ENCODE measurements at places on chromosomes 1 and 21. TPM values are rescaled to one million over a fixed set of nuclear protein-coding genes. Genes with fewer than 3 reads are reported as not detected.
A peak's percentile ranks its signal among the peaks of the same experiment; 100 is the strongest.

GRCh38 chr1:202589190-202589930 lies 120.9 kb downstream of the SYT2 start:
- peak; percentile 82 for ATAC-seq

DNA sequence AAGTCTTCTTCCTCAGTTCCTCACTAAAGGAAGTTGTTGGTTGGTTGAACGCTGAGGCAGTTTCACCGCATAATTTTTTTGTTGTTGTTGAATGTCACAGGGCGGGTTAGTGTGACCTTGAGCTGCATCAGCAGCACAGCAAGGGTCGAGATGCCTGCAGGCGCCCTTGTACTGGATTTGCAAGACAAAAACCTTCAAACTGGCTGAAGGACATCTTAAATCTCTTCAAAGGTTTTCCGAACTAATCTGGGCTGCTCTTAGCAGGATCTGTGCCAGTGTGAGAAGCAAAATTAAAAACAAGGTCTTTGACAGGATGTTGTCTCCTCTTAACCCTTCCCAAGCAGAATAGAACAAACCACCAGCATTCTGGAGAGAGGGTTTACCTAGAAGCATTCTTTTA lies 59.4 kb downstream of the NRIP1 start:
- no peak for ATAC-seq

- no peak for ATAC-seq
Measured at GRCh38 chr1:90879281-90879680, 142.6 kb downstream of the ZNF644 start.

- ATAC-seq: no peak
Measured at GRCh38 chr1:79859212-79859948, 852.9 kb upstream of the ADGRL4 start.

GRCh38 chr1:207840380-207840779 lies 70.5 kb downstream of the CD34 start:
- ATAC-seq: no peak

DNA sequence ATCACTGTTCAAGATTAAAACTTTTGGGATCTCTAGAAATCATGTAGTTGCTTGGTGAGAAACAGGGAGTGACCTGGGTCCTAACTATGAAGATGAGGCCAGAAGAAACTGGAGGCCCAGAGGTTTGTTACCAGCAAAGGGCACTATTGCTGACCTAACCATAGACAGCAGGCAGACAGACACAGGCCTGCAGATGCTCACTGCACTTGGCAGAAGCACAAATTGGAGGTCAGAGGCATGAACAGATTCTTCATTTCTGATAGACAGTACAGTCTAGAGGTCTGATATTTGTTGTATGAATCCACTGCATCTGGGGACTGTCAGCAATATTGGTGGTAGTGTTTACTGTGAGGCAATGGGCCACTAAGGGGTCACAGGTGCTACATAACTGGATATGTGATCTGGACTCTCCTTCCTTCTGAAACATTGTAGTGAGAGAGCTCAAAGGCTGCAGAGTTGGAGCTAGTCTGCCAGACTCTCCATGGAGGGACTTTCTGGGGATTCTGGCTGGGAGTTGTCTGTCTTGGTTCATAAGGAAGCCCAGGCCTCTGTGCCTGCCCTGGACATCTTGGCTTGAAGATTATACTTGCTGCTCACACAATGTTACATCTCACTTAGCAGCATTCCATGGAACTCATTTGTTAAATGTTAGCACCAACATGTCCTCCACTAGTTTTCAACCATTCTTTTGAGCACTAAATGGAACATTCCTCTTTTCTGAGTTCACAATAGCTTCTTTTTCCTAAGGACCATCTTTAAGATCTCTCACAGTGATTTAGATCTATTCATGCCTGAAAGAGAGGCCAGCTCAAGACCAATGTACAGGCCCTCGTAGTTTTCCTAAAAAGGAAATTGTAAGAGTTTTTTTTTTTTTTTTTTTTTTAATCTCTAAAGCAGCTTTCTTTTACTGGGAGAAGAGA lies 26.9 kb upstream of the CCN1 start:
- no peak for ATAC-seq

DNA sequence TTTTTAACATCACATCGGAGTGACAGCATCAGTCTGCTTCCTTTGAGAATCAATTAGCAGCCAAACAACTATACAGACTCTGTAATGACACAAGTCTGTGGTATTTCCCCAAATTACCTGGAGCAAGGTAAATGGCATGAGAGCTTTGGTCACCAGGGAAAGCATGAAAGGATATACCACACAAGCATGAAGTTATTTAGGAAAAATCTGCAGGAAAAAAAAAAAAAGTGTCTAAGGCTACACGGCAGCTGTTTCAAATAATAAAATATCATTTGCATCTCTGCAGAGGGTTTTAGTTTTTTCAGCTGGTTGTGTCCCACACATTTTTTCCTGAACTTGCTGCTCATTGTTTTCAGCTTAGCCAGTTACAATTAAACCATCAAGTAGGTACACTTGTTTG lies 234.7 kb downstream of the TTLL7 start:
- no peak for ATAC-seq

DNA sequence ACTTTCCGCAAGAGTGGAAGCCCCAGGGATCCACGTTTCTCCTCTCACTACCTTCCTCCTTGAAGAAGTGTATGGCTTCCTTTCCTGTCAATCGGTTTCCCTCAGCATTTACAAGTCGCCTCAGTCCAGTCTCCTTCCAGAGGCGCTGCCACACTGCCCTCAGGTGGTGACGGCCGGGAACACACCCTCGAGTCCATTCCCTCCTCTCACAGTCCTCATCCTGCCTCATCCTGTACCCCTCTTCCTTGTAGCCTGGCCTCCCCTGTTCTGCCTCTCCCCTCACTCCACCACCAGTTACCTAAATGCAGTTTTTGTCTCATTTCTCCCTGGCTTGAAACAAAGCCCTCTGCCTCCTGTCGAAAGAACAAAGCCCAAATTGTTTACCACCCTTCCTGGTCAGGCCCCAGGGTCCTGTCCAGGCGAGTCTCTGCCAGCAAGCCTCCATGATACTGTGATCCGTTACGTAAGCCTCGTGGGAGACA lies 23.2 kb upstream of the LSM10 start:
- ATAC-seq: peak; percentile 95

DNA sequence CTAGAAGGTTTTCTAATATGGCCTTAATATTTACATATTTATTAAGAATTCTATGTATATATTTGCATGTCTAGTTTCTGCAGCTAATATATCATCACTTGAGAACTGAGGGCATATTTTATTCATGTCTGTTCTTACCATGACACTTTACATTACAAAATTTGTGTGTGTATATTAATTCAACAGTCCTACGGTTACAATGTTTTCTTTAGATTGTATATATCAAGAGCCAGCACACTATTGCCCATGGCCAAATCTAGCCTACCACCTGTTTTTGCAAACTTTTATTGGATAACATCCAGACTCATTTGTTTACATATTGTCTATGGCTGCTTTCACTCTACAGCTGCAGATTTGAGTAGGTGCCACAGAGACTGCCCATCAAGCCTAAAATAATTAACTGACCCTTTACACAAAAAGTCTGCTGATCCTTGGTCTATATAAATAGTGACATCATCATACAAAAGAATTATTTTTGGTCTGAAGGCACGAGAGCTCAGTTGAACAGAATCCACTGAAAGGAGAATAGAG lies 577.4 kb upstream of the PBX1 start:
- no peak for ATAC-seq

DNA sequence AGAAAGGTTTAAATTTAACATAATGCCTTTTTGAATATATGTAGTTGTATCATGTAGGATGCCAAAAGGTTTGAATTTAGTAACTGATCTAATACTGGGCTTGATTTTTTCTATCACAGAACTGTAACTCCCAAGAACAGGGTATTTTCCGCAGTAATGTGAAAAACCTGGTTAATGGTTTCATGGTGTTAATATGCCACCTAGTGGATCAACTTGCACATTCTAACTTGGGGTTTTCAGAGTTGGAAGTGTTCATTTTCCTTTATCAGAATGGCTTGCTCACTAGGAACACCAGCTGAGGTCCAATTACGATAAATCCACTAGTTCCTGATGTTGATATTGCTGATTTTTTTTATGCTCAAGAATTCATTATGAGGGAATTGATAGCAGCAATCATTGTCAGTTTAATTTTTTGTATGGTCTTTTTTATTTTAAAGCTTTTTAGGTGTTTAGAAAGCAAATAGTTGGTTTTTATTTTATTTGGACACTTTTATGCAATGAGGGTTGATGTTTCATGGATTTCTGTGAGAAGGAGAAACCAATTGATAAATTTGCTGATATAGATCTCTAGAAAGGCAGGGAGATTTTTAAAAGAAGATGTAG lies 157.2 kb downstream of the PLA2G4A start:
- ATAC-seq: peak; percentile 69

GRCh38 chr1:6464514-6464836 lies 1.5 kb downstream of the TNFRSF25 start:
- peak; percentile 19 for ATAC-seq

DNA sequence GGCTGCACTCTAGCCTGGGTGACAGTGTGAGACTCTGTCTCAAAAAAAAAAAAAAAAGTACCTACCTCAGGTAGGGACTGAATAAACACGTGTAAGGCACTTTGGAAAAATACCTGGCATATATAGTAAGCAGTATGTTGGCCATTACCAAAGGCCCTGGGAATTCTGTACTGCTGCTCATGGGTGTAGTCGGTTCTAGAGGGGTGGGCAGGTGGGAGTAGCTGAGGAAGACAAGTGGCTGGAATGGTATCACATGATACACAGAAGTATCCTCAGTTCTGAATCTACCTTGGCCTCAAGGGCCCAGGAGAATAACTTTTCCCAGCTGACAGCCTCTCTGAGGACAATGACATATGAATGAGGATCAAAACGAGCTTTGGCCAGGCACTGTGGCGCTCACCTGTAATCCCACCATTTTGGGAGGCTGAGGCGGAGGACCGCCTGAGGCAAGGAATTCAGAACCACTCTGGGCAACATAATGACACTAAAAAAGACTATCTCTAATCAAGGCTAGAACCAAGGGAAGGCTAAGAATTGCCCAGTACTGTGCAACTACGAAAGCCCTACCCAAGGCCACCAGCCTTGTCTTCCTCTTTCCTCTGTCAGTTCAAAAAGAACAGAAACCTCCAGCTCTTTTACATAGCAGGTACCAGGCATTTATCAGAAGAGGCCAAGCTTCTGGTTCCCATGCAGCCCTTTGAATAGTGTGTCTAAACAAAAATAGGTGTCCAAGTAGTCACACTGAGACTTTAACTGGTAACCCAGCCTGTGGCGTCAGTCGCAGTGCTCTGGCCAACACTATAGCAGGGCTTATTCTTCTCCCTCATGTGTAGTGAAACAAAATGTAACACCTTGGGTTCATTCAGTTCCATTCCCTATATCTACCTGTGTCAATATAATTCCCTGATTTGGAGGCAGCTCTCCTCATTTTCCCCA lies 10.2 kb downstream of the MMACHC start:
- no peak for ATAC-seq

- ATAC-seq: no peak
Measured at GRCh38 chr1:49213301-49213700, 436.6 kb upstream of the BEND5 start.

GRCh38 chr1:18883636-18884418 lies 18.5 kb downstream of the ALDH4A1 start:
- peak; percentile 23 for ATAC-seq

DNA sequence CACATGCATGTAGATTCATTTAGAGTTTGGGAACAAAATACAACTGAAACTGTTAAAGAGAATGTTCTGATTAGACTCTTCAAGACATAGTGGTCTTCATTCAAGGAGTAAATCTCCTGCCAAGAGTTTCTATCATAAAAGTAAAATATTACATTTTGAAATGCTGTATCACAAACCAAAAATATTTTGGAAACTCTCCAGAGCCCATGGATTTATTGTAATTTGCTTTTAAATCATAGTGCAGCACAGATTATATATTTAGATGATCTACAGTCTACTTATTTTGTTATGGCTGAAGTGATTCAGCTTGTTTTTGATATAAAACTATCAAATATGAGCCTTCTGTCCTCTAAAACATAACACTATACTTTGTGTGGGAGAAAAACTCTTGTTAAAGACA lies 105.3 kb downstream of the DISP1 start:
- ATAC-seq: no peak

GRCh38 chr1:9121496-9122409 lies 7.1 kb downstream of the GPR157 start:
- ATAC-seq: peak; percentile 21

DNA sequence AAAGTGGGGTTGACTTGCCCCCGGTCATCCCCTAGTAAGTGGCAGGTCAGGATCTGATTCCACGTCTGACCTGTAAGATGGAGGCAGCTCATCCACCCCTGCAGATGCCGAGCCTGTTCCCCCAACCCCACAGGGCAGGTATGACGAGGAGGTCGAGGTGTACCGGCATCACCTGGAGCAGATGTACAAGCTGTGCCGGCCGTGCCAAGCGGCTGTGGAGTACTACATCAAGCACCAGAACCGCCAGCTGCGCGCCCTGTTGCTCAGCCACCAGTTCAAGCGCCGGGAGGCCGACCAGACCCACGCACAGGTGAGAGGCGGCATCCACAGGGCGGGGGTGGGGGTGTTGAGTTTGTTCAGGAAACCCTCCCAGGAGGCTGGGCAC lies 9.6 kb downstream of the TMEM201 start:
- no peak for ATAC-seq

- ATAC-seq: no peak
Measured at GRCh38 chr1:158818560-158818959, 12.6 kb upstream of the MNDA start.

- no peak for ATAC-seq
Measured at GRCh38 chr1:208272311-208272710, 28.1 kb upstream of the PLXNA2 start.

DNA sequence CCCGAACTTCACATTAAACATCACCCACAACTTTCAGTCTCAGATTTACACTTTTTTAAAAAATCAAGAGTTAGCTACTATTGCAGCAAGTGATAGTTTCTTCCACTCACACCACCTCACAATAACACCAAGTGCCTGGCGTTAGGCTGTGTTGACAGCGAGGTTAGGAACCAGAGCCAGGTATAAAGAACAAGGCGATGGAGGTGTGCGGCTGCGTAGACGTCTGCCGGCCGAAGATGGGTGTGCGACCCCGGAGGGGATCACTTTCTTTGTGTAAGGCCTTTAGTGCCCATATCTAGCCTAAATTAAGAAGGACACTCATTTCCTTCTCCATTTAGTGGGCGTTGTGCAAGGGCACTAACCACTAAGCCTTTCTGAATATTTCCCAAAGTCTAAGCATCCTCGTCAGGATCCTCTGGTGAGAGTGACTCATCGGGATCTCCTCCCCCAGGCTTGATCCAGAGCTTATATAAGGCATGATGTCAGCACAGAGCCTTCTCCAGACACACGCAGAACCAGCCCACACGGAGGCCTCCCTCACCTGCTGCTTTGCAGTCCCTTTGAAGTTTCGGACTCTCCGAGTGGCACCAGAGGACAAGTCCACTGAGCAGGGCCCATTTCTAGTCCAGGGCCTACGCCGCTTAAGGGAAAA lies 11.8 kb downstream of the NHLH2 start:
- peak; percentile 95 for ATAC-seq

The ABCG1 gene
- 4.2 TPM for total RNA-seq

The LEPR gene
- total RNA-seq: 2.4 TPM

The NBPF12 gene
- total RNA-seq: 4.7 TPM

The GUCA2A gene
- total RNA-seq: not detected

The NME7 gene
- 13.5 TPM for total RNA-seq

The FMOD gene
- 4.5 TPM for total RNA-seq

The SLC25A33 gene
- total RNA-seq: 3.6 TPM

The MCL1 gene
- 169 TPM for total RNA-seq

The ATP6V1G3 gene
- total RNA-seq: not detected

The OR14K1 gene
- not detected for total RNA-seq

The TNNT2 gene
- total RNA-seq: 3.9 TPM

The FALEC gene
- total RNA-seq: 1.6 TPM

The TEDDM1 gene
- not detected for total RNA-seq

The PLEKHN1 gene
- total RNA-seq: 26.4 TPM

The PTGFR gene
- total RNA-seq: 0.24 TPM

Measured in esophagus mucosa (tissue), 1 donor.